ENCODE measurements at places on chromosomes 7 and 10. TPM values are rescaled to one million over a fixed set of nuclear protein-coding genes. Genes with fewer than 3 reads are reported as not detected.

ALOX5 gene
- total RNA-seq: 0.60 TPM

URGCP gene
- 18.8 TPM for total RNA-seq

C10orf67 gene
- total RNA-seq: 0.32 TPM

CTAGE8 gene
- total RNA-seq: 0.85 TPM

MACC1 gene
- total RNA-seq: 0.38 TPM

SPDYE2 gene
- not detected for total RNA-seq

- no peak for DNase-seq
Measured at GRCh38 chr7:66283003-66283920, 78.1 kb downstream of the TPST1 start.

- no peak for DNase-seq
Measured at GRCh38 chr7:106255246-106255645, 29.5 kb downstream of the NAMPT start.

DNA sequence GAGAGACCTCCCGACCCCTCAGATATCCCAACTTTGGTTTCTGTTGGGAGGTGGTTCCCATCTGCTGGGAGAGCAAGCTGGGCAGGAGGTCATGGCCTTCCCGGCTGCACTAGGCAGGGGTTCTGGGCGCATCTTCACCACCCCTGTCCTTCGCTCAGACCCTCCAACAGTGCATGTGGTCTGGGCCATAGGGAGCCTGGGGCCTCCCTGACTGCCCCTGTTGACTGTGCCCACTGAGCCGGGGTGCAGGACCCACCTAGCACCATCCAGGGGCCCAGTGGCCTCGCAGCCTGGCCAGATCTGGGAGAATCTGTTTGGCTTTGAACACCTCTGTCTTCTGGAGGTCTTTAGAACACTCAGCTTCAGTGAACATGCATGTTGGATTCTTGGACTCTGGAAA is 18.7 kb upstream of the INMT start:
- DNase-seq: no peak

DNA sequence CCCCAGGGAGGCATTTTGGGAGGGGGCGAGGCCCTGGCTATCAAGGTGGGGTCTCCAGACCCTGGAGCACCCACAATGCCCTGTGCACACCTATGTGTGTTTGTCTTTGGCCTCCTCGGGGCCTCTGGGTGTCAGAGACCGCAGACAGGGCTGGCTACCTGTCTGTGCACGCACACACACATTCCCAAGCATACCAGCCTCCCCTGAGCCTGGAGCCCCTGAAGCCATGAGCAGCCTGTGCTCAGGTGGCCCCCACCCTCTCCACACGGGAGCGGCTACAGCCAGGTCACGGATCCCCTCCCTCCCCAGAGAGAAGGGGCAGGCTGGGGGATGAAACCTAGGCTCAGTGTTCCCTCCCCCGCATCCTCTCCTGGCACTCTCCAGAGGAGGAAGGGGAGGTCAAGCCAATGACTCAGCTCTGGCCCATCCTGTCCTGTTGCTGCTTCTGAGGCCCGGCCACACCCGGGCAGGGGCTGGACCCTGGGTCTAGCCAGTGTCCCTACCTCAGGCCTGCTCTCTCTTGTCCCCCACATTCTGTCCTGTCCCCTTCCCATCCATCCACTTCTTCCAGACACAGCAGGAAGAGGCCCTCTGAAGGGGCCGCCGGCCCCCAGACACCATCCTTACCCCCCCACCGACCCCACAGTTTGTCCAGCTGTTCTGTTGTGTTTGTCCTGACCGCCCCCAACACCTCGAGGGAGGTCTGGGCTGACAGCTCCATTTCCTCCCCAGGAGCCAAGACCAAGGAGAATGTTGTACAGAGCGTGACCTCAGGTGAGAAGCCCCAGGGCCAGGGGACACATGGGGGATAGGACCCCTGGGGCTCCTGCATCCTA is 720 bp downstream of the SNCG start:
- DNase-seq: no peak

Data from activated CD8-positive, alpha-beta T cell treated with anti-CD3 and anti-CD28 coated beads for 36 hours (primary cell).